ENCODE measurements at places on chromosomes 2 and 18.

GRCh38 chr2:237125967-237126366, 40.3 kb downstream of the COPS8 start:
- DNase-seq = no peak

DNA sequence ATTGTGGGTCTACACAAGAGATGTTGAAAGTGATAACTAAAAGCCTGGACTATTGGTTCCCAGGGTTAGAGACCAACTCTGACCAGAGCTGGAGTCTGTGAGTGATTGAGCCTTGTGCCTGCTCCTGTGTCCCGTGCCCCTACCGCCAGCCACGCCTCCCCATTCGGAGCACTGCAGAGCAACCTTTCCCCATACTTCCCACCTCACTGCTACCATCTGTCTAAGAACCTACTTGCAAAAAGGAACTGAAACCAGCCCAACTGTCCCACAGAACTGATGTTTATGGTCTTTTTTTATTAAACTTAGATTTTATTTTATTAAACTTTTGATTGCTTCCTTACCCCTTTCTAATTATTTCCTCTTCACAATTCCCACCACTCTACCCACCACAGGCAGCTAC, 300.3 kb upstream of the MGAT5 start:
- DNase-seq = no peak

- DNase-seq = no peak
These were observed 211.5 kb downstream of the SUCLG1 start for GRCh38 chr2:84247532-84247931.

DNA sequence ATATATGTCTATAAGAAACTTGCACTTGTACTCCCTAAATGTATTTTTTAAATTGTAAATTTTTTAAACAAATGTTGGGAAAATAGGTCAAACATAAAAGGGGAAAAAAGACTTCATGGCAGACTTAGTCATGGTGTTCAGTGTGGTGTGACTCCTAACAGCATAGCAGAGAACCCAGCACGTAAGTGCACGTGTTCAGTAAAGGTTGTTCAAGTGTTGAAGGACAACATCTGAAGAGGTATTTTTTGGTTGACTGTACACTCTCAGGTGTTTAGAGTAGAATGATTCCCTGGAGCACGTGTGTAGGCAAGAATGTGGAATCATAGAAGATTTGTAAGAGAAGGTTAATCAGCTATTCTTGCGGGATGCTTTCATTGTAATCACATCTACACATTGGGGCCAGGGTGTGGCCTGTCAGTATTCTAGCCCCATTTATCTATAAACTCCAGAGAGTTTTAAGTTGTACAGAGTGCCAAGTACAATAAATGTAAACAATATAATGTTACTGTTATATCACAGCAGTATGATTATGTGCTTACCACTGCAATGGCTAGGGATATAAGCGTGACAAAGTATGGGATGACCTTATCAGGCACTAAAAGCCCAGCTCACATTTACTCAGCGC, 106.8 kb downstream of the CRIM1 start:
- no peak for DNase-seq

- no peak for DNase-seq
These were observed 64.9 kb downstream of the MCFD2 start for GRCh38 chr2:46850742-46851141.

DNA sequence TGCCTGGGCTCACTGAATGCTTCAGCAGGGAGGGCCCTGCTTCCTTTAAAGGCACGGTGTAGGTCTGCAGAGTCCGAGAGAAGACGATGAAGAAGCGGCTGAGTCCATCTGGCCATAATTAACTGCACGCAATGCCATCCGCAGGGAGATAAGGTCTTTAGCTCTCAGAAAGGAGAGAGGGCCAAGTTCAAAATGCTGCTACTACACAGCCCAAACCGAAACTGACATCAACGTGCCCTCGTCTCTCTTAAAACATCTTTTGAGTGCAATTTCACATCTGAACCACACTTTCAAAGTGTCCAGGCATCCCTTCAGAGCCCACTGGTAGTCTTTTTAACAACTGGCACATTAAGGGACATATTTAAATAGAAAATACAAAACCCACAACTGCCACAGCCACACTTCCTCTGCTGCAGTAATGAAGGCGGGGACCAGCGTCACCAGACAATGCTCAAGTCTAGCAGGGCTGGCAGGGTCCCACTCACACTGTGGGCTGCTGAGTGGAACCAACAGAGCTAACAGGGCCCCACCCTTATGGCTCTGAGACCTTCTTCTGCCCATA, 35.8 kb downstream of the ST3GAL5 start:
- DNase-seq = peak; percentile 75

GRCh38 chr2:85458601-85459563, 40.4 kb downstream of the SH2D6 start:
- DNase-seq = no peak

DNA sequence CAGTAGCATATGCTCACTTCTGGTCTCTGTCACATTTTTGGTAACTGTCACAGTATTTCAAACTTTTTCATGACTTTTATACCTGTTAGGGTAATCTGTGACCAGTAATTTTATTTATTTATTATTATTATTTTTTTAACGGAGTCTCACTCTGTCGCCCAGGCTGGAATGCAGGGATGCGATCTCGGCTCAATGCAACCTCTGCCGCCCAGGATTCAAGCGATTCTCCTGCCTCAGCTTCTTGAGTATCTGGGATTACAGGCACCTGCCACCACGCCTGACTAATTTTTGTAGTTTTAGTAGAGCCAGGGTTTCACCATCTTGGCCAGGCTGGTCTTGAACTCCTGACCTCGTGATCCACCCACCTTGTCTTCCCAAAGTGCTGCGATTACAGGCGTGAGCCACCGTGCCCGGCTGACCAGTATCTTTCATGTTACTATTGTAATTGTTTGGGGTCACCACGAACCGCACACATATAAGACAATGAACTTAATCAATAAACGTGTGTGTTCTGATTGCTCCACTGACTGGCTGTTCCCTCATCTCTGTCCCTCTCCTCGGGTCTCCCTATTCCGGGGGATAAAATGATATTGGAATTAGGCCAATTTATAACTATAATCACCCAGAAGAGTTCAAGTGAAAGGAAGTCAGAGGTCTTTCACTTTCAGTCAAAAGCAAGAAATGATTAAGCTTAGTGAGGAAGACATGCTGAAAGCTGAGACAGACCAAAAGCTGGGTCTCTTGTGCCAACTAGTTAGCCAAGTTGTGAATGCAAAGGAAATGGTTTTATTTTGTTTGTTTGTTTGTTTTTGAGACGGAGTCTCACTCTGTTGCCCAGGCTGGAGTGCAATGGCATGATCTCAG, 22.9 kb downstream of the TGIF1 start:
- DNase-seq = no peak

- DNase-seq = no peak
These were observed 32.3 kb downstream of the KLF7 start for GRCh38 chr2:207133458-207133819.

DNA sequence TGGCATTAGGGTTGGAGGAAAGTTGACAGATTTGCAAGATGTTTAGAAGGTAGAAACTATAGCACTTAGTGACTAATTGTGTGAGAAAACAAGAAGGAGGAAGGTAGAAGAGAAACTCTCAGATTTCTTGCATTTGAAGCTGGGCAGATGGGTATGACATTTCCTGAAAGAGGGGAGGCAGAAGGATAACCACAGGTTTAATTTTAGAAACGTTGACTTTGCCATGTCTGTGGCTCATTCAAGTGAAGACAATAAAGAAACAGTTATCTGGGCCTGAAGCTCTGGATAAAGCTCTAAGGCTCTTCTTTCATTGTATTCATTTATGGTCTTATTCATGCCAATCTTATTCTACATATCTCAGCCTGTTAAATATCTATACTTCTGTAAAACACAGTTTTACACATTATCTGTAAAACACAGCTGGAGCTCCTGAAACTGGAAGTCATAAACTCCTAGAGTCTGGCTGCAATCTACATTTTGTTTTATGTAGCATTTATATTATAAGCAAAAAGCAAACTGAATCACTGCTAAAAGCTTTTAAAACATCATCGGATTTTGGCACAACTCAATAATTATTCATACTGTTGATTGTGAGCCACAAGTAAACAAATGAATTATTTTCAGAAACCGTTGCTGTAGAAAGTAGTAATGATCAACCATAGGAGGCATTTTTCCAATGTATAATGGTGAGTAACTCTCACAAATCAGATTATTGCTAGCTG, 138.5 kb downstream of the RIT2 start:
- no peak for DNase-seq

- DNase-seq = no peak
These were observed 174.5 kb downstream of the MYCN start for GRCh38 chr2:16114836-16115235.

DNA sequence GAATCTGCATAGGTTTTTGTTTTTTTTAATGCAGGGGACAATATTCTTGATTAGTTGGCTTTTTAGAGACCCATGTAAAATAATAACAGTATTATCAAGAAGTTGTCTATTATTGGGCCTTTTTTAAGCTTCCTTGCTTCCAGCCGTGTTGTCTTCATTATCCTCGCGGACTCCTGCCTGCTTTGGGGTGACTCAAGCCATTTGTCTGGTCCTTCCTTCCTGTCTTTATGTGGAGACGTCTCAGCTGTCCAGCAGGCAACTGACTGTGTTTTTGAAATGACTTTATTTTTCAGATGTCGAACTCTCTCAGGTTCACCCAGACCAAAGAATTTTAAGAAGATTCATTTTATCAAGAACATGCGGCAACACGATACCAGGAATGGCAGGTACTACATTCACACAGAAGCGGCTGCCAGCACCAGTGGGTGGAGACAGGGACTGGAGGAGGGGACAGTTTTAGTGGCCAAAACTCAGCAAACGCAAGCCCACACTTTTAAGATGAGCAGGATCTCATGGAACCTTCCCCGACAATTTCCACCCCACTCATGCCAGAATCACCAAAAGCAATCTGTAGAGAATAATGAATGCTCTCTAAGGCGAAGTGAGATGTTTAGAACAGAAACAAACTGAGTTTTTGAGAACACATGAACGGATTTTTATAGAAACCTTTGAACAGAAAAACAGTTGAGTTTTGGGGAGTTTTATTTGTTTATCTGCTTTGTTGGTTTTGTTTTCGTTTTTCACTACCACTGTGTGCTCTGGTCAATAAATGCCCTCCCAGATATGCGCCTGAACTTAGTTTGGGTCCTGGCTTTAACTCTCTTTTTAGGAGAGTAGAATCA, 59.1 kb downstream of the CABLES1 start:
- no peak for DNase-seq

- no peak for DNase-seq
These were observed 652.0 kb downstream of the PLCL1 start for GRCh38 chr2:198456418-198456817.

DNA sequence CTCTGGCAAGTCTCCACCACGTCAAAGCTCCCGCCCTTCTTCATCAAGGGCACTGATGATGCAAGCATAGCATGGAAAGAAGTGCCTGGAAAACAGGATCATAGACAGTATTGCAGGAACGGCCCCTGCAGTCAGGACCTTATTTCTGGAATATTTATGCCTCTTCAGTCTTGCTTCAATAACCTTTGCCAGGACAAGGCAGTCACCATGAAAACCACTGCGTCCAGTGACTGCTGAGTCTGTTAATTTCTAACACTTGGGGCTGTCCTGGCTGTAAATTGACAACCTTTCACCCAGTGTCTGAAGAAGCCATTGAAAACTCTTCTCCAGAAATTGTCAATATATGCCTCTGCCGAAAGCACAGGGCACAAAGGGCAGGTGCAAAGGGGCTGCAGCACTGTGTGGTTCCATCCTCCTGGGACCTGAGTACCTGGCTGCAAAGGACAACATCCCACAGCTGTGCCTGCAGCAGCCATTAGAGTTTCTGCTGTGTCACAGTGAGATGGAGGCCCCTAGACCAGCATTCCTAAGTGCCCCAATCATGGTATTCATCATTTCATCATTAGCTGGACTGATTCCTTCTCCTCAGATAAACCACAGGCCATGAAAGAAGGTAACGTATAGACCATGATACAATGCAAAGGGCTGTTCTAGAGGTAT, 819.6 kb downstream of the RNF144A start:
- no peak for DNase-seq

DNA sequence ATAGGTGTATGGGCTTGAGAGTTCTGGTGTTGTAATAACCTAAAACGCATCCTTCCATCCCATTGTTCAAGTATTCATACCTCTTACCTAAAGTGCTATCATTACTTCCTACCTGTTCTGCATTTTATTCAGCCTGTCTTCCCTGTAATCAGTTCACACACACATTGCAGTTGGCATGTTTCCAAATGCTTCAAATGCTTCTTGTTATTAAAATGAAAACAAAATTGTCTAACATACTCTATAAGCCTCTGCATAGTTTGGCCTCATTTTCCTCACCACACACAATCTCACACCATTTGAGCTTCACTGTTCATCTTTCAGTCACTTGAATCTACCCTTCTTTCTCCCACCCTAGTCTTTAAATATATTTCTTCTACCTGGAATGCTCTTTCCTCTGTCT, 1178.2 kb upstream of the NRXN1 start:
- no peak for DNase-seq

- DNase-seq = no peak
These were observed 111.2 kb downstream of the KLF7 start for GRCh38 chr2:207054521-207054920.

GRCh38 chr2:239224199-239224570, 176.6 kb downstream of the HDAC4 start:
- DNase-seq = no peak

GRCh38 chr2:10520926-10521325, 72.8 kb upstream of the ODC1 start:
- no peak for DNase-seq

GRCh38 chr2:241047253-241048010, 49.0 kb downstream of the SNED1 start:
- no peak for DNase-seq

DNA sequence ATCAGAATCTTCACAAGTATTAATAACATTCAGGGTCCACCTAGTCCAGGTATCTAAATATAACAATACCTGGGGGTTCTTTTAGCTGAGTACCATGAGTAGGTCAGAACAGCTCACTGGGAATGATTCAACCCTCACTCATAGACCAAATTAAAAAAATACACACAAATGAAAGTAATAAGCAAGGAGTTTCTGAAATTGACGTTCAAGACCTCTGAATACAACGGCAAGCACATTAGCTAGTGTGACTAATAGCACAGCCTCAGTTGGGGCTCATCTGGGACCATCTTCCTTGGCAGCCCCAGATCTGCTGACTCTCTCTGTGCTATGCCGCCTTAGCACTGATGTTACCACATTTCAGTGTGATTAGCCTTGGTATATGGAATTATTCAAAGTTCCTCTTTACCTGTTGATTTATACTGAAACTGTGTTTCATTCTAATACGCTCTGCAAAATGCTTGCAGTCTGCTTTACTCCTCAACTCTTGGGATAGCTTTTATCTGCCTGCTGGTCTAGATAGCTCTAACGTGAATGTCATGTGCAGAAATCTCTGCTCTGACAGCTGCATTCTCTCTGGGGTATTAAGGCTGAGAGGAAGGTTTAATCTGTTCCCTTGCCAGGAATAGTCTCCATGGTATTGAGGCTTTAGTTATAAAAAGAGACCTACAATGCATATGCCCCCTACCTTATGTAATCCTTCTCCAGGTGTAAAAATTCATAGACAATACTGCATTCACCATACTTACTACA, 153.3 kb downstream of the METTL4 start:
- no peak for DNase-seq

- no peak for DNase-seq
These were observed 80.7 kb downstream of the L3MBTL4 start for GRCh38 chr18:6333981-6334380.

All from activated CD4-positive, alpha-beta T cell treated with anti-CD3 and anti-CD28 coated beads, Interleukin-2, amount 50 U/mL, for 1 hour (primary cell).